A549 treated with DMSO at 1 μM for 4 hours (cell line): ENCODE measurements at places on chromosomes 3 and 15. TPM values are rescaled to one million over a fixed set of nuclear protein-coding genes. Genes with fewer than 3 reads are reported as not detected.

The RHOV gene
- total RNA-seq = 4.9 to 6.1 TPM (median 5.3 TPM) in 5 replicates

The VGLL4 gene
- 31.0 to 35.1 TPM (median 31.5 TPM) in 5 replicates for total RNA-seq

The RTP1 gene
- not detected in 5 replicates for total RNA-seq

The ARL14 gene
- total RNA-seq = 0.97 to 1.5 TPM (median 1.3 TPM) in 5 replicates

The RBM6 gene
- 23.7 to 27.8 TPM (median 27.3 TPM) in 5 replicates for total RNA-seq

The SLCO2A1 gene
- total RNA-seq = 0.06 TPM in 1 of 5 replicates, not detected in the others

The CHRNA3 gene
- 0.29 to 1.4 TPM (median 0.48 TPM) in 5 replicates for total RNA-seq

The EIF2A gene
- 70.2 to 93.3 TPM (median 80.9 TPM) in 5 replicates for total RNA-seq

The ILDR1 gene
- not detected in 5 replicates for total RNA-seq

The PP2D1 gene
- not detected in 5 replicates for total RNA-seq

The RMDN3 gene
- total RNA-seq = 21.9 to 25.0 TPM (median 24.0 TPM) in 5 replicates

The ANKRD34C gene
- total RNA-seq = not detected in 5 replicates

The CPN2 gene
- not detected in 5 replicates for total RNA-seq
